ENCODE measurements at places on chromosomes 6 and 20. TPM values are rescaled to one million over a fixed set of nuclear protein-coding genes. Genes with fewer than 3 reads are reported as not detected.

GRCh38 chr6:159679091-159680077 lies 13.7 kb downstream of the SOD2 start:
- no peak for DNase-seq

WFDC12 gene
- total RNA-seq = not detected

DNA sequence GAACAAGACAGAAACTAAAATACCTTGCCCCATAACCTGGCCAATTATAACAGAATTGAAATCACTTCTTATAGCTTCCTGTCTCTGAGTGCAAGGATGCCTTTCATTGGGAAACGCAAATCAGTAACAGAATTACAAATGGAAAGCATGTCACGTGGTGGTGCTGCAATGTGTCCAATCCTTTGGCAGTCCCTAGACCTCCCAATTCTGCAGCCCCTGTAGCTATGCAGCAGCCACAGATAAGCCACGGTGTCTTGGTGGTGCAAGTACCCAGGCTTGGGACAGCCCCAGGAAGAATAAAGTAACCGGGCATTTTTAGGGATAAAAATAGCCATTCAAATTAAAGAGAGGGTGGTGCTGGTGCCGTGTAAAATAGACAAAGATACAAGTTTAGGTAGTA lies 134.6 kb upstream of the CCN2 start:
- DNase-seq = no peak

- peak; percentile 94 for DNase-seq
Measured at GRCh38 chr6:30690403-30691207, at the start of gene NRM. Gene NRM, minus strand, starts transcription at chr6:30690984. Its CDS starts 10 bp downstream, at chr6:30690974.

CDC25B gene
- total RNA-seq = 12.2 TPM

GRCh38 chr20:23823621-23824324 lies 2.8 kb downstream of the CST2 start:
- no peak for DNase-seq

DNA sequence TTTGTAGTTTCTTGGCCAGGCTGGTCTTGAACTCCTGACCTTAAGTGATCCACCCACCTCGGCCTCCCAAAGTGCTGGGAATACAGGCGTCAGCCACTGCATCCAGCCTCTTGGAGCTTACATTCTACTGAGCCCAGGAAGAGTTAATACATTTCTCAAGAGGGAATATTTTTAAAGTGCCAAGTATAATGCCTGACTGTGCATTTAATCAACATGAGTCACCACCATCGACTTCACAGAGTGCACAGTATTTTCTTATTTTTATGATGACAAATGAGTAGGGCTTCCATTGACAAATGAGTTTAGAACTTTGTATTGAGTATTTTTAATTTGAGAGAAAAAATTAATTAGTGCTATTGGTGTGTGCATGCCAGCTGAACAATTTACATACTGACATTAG lies 72.2 kb downstream of the SASH1 start:
- no peak for DNase-seq

PLCB4 gene
- 37.8 TPM for total RNA-seq

DNA sequence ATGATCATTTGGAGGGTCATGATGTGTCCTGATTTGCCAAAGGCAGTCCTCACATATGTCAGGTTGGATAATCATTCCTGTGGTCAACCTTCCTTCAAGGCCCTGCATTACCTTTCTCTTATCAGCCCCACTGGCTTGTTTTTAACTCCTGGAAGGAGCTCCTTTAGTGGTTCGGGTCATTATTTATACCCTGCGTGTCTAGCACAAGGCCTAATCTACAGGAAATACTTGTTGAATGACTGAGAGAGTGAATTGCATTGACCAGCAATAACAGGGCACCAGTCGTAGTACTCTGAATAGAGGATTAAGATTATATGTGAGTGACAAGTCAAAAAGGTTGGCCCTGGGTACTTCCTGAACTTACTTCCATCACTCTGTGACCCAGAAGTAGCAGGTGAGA lies 4.5 kb downstream of the HIVEP2 start:
- no peak for DNase-seq

- DNase-seq = peak; percentile 68
Measured at GRCh38 chr6:27757307-27757706, 154.9 kb downstream of the OR2B2 start.

ANKRD66 gene
- not detected for total RNA-seq

- DNase-seq = no peak
Measured at GRCh38 chr20:2399390-2399789, 18.7 kb downstream of the TGM6 start.

GRCh38 chr6:106446983-106447382 lies 86.5 kb downstream of the CRYBG1 start:
- DNase-seq = no peak

DNA sequence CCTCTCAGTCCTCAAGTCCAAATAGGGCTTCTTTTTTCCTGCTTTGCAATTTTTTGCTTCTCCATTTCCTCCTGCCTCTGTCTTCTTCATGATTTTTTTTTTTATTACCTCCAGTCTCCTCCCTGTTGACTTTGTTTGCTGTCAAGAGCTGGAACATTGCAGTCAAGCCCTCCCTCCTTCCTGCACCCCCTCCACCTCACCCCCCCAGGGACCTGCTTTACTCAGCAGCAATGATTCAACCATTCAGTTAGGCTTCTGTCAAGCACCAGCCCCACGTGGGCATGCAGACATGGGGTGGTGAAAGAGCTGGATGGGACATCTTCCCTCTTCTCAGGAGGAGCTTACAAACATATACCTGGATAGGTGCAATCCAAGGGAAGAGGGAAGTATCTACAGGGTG lies 142.4 kb downstream of the LRFN2 start:
- DNase-seq = no peak

- peak; percentile 44 for DNase-seq
Measured at GRCh38 chr20:62706344-62706743, 2.3 kb upstream of the NTSR1 start.

ALDH5A1 gene
- total RNA-seq = 18.2 TPM

SSTR4 gene
- not detected for total RNA-seq

FRMD1 gene
- 57.5 TPM for total RNA-seq

- no peak for DNase-seq
Measured at GRCh38 chr6:137951064-137951597, 84.1 kb downstream of the TNFAIP3 start.

CST5 gene
- not detected for total RNA-seq

UNC5CL gene
- 7.4 TPM for total RNA-seq

DNA sequence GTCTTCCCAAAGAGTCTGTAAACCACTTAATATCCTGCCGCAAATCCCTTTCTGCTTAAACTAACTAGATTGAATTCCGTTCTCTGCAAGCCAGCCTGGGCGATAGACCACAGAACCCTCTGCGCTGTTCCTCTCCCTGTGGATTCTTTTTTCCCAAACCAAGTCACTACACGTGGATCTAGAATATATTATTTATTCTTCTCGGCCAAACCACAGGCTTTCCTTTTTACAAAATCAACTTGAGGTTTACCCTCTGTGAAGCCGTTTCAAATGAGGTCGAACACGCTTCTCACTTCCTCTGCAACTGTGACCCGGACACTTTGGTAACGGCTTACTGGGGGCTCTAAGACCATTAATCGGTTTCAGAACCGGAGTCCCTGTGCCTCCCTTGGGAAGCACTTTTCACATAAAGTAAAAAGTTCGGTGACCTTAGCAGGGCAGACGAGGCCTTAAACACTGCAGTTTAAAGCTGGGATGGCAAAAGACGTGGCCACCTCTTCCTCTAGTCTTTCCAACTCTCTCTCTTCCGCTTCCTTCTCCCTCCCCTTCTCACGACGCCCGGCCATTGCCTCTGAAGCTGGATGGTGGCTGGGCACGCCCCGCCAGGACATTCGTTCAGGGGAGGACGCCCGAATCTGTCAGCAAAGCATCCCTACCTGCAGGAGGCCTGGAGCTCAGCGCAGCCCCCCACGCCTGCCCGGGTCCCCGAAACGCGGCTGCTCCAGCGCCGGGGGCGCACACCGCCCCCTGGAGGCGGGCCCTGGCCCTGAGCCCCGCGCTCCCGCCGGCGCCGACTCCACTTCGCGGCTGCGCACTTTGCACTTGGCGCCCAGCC lies 55.0 kb upstream of the FOXC1 start:
- DNase-seq = peak; percentile 73

DNA sequence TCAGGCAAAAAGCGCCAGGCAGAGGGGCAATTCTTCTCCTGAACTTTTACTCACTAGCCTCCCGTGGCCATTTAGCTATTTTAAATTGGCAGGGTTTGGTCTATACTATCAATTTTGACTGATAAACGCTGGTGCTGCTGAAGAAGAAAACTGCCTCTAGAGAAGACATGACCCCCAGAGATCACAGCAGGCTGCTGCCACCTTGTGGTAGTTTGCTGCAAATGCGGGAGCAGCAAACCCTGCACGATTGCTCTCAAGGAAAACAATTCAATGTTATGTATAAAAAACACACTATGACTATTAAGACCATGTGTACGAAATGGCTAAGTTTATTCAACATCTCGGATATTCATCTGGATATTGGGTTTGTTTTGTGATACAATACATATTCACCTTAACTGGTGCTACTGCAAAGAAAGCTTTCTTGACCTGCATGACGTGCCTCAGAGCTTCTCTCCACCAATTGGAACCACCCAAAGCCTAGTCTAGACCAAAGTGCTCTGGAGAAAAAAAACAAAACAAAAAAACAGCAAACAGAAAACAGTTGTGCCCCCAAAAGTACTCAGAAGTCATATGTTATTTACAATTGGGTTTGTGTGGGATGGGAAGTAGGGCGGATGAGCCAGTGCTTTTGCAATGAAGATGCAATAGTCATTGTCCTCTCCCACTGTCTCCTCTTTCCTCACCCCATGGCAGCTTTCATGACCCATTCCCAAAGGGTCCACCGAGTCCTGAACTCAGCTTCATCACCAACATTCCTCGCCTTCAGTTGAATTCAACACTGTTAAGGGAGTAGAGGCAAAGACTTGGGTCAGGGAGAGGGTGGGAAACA lies 19.6 kb upstream of the IL17F start:
- peak; percentile 66 for DNase-seq

GRCh38 chr6:151254451-151255081 lies 14.8 kb downstream of the AKAP12 start:
- DNase-seq = no peak

MCHR2 gene
- total RNA-seq = not detected

GRCh38 chr6:33988121-33989015 lies 157.5 kb downstream of the GRM4 start:
- peak; percentile 69 for DNase-seq

DNA sequence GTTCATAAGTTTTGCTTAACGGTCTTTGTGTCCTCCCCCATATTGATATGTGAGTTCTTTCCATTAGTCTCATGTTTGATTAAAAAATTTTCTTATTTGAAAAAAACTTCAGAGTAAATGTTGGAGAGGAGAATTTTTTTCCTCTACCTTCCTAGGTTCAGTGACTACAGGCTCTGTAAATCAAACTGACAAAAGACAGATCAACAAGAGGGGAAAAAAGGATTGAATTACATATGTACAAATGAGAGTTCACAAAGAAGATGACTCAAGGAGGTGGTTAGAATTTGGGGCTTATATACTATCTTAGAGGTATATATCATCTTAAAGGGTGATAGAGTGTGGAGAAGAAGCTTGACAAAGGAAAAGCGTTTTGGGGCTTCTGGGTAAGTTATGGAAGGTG lies 5.6 kb downstream of the TMC2 start:
- no peak for DNase-seq

TFAP2A gene
- 0.09 TPM for total RNA-seq

GRCh38 chr6:25627001-25627400 lies 25.0 kb upstream of the SCGN start:
- DNase-seq = no peak

NOX3 gene
- total RNA-seq = not detected

GRCh38 chr6:16982807-16983206 lies 119.0 kb upstream of the STMND1 start:
- no peak for DNase-seq

GRCh38 chr20:62606551-62607201 lies 35.6 kb upstream of the SLCO4A1 start:
- DNase-seq = no peak

DNA sequence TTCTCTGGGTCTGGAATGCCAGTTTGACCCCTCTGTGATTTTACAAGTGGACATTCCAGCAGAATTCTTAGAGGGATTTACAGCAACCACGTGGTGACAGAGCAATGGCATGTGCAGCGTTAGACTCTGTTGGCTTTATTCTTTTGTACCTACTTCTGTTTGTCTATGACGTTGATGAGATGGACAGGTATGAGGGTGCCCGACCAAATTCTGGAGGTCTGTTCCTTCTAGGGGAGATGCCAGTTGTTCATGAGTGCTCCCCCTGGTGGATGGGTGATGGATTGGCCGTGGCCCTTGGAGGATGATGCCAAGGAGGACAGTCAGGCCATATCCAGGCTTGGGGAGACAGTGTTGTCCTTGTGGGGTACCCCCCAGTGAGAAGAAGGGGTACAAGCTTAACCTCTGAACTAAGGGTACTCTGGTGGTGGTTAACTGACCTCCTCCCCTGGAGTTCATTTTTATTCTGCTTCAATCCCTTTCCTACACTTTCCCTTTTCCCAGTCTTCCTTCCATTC lies 198.6 kb downstream of the DTNBP1 start:
- peak; percentile 64 for DNase-seq

GRCh38 chr20:10634683-10635411 lies 39.0 kb downstream of the JAG1 start:
- no peak for DNase-seq

DNA sequence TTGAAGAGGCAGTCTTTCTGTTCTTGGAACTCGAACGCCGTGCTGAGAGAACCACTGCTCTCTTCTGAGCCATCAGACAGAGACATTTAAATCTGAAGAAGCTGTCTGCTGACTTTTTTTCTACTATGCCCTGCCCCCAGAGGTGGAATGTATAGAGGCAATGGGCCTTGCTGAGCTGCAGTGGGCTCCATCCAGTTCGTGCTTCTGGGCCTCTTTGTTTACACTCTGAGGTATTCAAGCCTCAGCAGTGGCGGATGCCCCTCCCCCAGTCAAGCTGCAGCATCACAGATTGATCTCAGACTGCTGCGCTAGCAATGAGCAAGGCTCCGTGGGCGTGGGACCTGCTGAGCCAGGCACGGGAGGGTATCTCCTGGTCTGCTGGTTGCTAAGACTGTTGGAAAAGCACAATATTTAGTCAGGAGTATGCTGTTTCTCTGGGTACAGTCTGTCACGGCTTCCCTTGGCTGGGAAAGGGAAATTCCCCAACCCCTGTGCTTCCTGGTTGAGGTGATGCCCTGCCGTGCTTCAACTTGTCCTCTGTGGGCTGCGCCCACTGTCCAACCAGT lies 526.8 kb downstream of the CD109 start:
- no peak for DNase-seq

DNA sequence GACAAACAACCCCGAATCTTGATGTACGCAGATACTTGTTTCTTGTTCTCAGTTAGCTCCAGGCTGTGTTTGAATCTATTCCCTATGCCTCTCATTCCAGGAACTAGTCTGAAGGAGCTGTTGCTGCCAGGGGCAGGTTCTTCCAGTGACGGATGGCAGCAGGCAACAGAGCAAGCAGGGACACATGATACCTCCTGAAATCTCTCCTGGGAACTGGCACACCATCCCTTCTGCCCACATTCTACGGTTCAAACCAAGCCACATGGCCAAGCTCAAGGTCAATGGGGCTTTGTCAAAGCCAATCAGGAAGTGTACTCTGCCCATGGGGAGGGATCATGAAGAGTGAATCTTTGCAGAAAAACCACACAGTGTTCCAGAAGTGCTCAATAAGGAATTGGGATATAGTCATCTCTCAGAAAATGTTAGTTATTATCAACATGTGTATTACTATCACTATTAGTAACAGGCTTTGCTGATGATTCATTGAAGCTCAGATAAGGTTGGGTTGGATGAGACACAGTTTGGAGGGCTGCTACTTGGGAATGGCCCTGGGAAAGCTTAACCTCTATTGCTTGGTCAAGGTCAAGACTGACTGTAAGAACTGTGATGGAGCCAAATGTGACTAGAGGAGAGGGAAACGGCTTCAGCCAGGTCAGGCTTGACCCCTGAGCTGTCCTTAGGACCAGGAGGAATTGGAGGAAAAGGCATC lies 454.9 kb downstream of the PTPRT start:
- no peak for DNase-seq

GRCh38 chr6:159134701-159135364 lies 34.4 kb upstream of the FNDC1 start:
- peak; percentile 39 for DNase-seq

TRIM10 gene
- 5.3 TPM for total RNA-seq

Data from mucosa of descending colon (tissue), 3 donors.